Chondrocyte (in vitro differentiated cells): ENCODE measurements at places on chromosomes 7 and 10. TPM values are rescaled to one million over a fixed set of nuclear protein-coding genes. Genes with fewer than 3 reads are reported as not detected.

- H3K27ac ChIP-seq = peak overlapping the region; percentile 85
- H3K4me3 ChIP-seq = no peak overlapping the region
- H3K27me3 ChIP-seq = no peaks in the 10 kb centered on the region
- H3K36me3 ChIP-seq = peaks cover 14% of the 10 kb centered on the region
Measured at GRCh38 chr10:125017547-125018298, 75.8 kb downstream of the ZRANB1 start.

ZNF365 gene
- total RNA-seq = 5.2 to 10.9 TPM (median 6.0 TPM) in 3 replicates

GRCh38 chr7:35504365-35504764, 190.6 kb downstream of the HERPUD2 start:
- peaks cover 10% of the 10 kb centered on the region for H3K27me3 ChIP-seq
- H3K27ac ChIP-seq = no peak overlapping the region
- no peaks in the 10 kb centered on the region for H3K36me3 ChIP-seq
- DNase-seq = no peak
- no peak overlapping the region for H3K4me3 ChIP-seq

CALCR gene
- total RNA-seq = 0.10 to 0.20 TPM in 2 of 3 replicates, not detected in the other
